ENCODE measurements at places on chromosomes 5 and 9.

DNA sequence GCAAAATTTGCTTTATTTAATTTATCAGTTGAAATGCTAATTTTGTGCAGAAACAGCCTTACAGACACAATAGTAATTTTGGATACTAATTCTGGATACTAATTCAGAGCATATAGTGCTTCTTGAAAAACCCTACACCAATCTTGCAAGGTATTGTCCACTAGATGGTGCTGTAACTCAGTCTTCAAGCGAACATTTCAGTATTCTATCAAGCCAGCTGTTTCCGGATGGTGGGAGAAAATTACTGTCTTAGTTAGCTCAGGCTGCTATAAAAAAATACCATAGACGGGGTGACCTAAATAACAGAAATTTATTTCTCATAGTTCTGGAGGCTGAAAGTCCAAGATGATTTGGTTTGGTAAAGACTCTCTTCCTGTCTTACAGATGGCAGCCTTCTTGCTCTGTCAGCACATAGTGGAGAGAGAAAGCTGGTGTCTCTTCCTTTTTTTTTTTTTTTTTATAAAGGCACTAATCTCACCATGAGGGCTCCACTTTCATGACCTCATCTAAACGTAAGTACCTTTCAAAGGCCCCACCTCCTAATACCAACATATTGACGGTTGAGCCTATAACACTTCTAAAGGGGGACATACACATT, 1306.5 kb upstream of the CDH9 start:
- DNase-seq: peak; percentile 21

DNA sequence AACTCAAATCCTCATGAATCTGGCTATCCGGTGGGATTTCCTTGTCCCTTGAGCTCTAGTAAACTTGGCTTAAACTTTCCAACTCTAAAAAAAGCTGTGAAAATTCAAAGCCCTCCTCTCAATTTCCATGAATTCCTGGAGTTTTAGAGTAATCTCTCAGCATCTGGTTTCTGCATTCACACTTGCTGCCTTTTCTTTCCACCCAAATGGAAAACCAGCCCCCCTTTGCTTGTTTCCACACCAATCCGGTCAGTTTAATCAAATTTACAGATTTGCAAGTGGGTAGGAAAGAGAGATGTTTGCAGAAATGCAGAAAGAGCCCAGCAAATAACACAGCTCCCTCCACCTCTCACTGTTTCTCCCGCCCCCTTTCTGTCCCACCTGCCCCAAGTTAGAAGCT, 91.1 kb downstream of the ENC1 start:
- DNase-seq: no peak

GRCh38 chr9:128863647-128864046, 18.1 kb downstream of the KYAT1 start:
- DNase-seq: peak; percentile 76

- peak; percentile 28 for DNase-seq
Measured at GRCh38 chr9:14428781-14429230, 114.9 kb upstream of the NFIB start.

DNA sequence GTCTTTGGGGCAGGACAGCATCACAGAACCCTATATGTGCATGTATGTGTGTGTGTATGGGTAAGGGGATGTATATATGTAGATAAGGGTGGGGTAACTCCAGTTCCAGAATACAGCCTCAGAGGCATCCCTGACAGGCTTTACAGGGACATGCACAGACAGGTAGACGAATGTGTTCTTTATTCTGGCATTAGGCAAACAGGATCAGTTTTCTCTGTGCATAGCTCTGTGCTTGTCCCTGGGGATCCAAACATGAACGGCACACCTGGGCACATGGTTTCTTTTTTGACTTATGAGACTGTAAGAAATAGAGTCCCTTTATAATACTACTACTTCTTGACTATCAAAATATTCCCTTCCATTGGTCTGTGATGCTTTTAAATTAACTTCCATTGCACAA, 120.6 kb downstream of the TRIO start:
- no peak for DNase-seq

GRCh38 chr9:92032891-92033290, 82.3 kb downstream of the SPTLC1 start:
- no peak for DNase-seq

- DNase-seq: no peak
Measured at GRCh38 chr9:29212397-29213387, 1639.4 kb upstream of the C9orf72 start.

DNA sequence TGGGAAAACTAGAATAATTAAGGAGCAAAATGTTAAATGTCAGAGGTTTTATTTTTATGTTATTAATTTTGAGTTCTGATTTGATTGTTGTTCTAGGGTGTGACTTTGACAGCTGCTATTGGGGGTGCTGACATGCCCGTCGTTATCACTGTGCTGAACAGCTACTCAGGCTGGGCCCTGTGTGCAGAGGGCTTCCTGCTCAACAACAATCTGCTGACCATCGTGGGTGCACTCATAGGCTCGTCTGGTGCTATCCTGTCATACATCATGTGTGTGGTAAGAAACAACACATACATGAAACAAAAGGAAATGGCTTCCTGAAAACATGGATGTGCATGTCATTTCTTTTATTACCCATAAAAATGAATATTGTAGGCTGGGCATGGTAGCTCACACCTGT, 56.1 kb downstream of the NNT start:
- no peak for DNase-seq

GRCh38 chr9:4862506-4863250, 69.9 kb downstream of the RCL1 start:
- no peak for DNase-seq

DNA sequence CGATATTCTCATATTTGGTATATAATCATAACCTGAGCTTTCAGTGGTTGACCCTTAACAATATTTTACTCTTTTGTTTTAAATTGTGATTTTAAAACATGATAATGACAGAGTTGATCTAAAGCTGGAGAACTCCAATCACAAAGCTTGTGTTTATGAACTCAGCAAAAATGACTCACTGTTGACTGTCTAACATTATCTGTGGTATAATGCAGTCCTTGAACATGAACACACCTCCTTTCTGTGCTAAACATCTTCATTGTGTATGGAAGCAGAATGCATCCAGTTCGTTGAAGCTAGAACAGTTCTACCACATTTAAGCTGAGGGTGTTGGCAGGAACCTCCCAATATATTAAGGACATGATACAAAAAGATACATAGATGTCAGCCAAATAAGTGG, 1030.2 kb upstream of the SEMA6A start:
- no peak for DNase-seq

- no peak for DNase-seq
Measured at GRCh38 chr9:22238809-22239684, 207.6 kb upstream of the DMRTA1 start.

DNA sequence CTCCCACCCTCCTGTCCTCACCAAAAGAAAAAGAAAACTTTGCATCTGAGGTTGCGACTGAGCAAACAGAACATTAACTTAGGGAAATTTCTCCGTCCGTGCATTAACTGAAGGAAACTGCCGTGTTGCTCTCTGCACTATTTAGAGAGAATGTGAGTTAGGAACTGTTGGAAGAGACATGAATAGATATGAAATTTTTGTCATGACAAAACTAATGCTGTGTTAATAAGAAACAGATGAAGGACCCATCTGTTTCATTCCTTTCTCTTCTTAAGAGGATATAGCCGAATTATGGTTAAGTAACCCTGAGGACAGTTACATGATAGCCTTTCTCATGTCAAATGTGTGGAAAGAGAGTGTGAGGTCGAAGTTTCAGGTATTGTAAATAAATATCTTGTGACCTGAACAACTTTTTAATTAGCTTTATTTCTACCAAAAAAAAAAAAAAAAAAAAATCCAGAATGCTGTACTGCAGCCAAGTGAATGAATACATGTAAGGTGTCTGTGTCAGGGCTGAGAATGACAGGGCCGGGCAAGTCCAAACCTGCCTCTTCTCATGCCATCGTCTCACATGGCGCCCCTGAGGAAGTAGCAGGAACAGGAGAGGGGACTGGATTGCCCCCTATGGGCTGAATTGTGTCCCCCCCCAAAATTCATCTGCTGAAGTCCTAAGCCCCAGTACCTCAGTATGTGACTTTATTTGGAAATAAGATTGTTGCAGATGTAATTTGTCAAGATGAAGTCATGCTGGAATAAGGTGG, 35.6 kb upstream of the ANKRD33B start:
- DNase-seq: peak; percentile 94

- DNase-seq: no peak
Measured at GRCh38 chr5:173848986-173849596, 39.1 kb upstream of the CPEB4 start.

- DNase-seq: no peak
Measured at GRCh38 chr9:113738496-113738892, 137.6 kb upstream of the ZNF618 start.

- DNase-seq: no peak
Measured at GRCh38 chr9:126758916-126759585, 45.8 kb upstream of the ZBTB43 start.

DNA sequence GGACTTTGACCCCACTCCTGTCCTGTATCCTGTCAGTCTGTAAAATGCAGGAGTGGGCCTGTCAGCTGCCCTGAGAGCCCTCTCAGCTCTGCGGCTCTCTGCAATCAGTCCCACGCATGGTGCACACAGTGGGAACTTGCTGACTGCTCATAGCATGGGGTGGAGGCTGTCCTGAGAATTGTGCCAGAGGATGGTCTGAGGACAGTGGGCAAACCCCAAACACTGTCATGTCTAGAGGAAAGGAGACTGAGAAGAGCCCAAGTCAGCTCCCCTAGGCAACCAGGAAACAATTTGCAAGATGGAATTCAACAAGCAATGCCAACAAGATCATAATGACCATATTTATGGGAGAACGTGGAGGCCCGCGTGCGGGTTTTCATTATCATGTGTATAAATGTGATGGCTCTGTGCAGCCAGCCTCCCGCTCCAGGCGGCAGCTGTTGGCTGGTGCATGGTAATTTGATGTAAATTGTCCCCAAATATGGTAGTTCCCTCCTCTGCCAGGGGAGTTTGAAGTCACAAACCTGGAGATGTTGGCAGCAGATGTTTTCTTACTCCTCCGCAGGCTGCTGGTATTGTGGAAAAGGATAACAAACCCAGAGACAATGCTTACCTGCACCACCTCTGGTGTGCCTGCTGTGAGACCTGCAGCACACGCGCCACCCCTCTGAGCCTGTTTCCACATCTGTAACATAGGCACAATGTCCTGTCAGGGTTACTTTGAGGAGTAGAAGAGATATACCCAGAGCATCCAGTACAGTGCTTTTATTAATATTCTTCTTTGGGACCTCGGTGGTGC, 39.8 kb upstream of the ALDH1B1 start:
- no peak for DNase-seq

DNA sequence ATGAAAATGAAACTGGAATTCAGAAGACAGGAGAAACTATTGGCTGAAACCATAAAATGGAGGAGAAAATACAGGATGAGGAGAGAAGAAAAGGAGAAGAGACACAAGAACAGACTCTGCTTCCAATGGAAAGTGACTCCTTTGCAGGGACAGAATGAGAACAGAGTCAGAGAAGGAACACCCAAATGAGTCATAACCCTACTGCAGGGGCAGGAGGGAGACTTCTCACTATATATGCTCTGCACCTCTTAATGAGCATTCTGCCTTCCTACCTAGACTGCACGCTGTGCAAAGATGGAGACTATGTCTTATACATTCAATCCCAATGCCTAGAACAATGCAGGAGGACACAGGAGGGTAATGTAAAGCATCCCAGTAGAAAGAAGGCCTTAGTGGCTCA, 2.1 kb downstream of the SAXO1 start:
- no peak for DNase-seq

DNA sequence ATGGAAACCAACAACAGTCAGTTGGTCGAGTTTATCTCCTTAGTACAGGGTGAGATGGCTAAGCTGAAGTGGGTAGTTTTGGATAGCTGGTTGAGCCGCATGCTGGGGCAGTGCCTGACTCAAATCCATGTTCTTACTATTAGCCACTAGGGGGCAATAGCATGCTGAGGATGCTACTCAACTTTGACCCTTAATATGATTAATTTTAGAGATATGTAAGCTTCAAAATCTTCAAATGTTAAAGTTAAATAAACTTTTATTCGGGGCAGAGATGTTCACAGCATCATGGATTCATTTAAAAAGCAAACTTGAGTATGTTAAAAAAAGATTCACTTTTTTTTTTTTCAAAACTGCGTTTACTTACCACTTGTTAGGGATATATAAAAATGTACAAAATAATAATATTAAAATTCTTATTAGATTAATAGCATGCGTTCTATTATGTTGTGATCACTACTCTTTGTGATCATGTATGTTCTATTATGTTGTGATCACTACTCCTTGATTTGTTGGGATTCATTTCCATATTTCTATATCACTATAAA, 57.0 kb downstream of the C9orf153 start:
- DNase-seq: peak; percentile 42

- no peak for DNase-seq
Measured at GRCh38 chr9:128627127-128627715, 29.4 kb downstream of the DYNC2I2 start.

- DNase-seq: no peak
Measured at GRCh38 chr9:131396626-131397025, 2.7 kb downstream of the PRRC2B start.
